ENCODE measurements at places on chromosomes 2 and 18.
A peak's percentile ranks its signal among the peaks of the same experiment; 100 is the strongest.

GRCh38 chr2:95359031-95359430 lies 43.5 kb upstream of the FAHD2A start:
- peak; percentile 56 for DNase-seq

DNA sequence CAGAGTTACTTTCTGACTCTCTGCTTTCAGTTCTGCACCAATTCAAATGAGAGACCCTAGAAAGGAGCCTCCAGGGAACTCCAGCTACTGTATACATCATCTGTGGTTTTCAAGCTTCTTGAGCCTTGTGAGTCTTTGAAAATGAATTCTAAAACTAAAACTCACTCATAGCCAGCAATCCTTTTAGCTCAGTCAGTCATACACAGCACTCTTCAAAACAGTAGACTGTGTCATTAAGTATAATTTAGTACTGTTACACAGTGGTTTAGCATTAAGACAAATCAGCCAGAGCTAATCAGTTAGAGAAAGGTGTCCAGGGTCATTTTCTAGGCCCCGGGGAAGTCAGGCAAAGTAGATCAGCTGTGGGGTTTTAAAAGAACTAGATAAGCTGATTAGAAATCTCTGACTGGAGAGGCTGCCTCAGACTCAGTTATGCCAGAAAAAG lies 322.1 kb upstream of the THUMPD2 start:
- DNase-seq, result peak; percentile 86

DNA sequence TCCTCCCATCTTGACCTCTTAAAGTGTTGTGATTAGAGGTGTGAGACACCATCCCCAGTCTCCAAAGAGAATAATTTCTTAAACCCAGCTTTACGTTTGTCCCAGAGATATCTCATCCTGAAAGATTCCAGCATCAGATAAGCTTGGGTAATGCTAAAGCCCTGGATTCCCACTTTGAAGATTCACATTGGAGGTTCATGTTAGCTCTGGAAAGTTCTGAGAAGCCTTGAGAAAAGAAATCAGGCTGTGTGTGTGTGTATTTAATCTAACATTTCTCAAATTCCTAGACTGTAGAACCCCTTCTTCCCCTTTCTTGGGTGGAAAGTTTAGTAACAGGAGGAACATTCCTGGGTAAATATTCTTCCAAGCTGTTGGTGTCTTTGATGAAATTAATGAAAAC lies 18.0 kb downstream of the ZNF532 start:
- DNase-seq, result no peak

DNA sequence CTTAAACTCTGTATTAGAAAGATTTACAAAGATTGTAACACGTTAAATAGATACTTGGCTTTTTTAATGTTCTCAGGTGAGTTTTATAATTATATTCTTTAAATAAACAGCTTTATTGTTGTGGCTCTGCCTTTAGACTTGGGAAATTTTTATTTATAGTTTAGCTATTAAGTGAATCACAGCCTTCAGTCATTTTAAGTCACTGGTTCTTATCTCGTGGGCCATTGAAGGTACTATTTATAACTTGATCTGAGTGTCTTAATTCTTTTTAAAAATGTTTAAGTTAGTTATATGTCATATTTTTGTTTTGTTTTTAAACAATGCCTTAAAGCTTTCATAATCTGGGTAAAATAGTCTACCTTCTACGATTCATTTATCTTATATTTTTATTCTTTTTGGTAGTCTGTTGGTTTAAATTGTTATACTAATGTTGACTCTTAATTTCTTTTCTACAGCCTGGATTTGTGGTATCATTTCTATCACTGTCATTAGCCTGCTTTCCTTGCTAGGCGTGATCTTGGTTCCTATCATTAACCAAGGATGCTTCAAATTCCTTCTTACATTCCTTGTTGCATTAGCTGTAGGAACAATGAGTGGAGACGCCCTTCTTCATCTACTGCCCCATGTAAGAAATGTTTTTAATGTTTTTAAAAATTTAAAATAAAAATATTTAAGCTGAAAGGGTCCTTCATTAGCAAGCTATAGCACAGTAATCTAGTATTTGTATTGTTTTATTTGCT lies 49.3 kb downstream of the SLC39A10 start:
- DNase-seq, result peak; percentile 67

DNA sequence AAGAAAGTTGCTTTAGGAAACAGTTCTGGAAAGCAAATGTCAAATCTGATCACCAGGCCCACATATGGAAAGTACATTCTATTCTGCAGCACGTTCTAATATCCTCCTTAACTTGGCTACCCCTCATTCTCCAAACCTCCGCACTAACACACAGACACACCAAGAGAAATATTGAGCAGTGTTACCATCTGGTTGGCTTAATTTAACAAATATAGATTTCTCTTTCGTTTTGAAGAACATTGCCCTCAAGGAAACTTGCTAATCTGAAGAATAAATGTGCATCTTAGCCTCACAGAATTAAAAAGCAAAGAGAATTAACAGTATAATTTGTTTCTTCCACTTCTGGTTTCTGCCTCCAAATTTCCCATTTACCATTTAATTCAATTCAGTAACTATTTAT lies 72.8 kb upstream of the TTC39C start:
- DNase-seq, result no peak

- DNase-seq, result no peak
Observed at GRCh38 chr2:235810252-235810651, 316.4 kb downstream of the AGAP1 start.

DNA sequence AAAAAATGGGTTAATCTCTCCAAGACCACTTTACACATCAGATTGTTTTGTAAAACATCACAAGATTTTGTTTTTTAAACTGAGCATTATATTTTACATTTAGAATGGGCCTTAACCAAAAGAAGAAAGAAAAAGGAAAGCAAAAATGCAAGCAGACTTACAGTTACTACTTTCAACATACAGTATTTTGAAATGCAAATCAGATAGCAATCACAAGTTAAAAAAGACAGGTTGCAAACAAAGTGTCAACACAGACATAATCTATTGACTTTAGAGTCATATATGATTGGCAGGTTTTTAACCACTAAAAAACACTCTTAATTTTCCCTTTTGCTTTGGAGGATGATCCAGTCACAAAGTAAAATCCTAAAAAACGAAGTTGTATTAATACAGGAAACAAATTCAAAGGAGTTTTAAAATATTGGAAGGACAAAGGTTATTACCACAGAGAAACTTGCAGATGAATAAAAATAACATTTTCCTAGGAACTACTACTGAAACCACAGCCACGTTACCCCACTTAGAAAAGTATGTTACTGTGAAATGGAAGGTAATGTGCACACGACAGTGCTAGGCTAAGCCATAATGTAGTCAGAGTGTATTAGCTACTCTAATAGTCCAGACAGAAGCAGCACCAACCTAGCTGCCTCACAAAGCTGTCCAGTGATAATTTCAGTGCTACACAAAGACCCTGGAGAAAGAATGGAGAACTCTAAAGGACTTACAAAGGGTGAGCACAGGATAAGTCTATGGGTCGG lies 22.9 kb downstream of the DARS1 start:
- DNase-seq, result no peak

DNA sequence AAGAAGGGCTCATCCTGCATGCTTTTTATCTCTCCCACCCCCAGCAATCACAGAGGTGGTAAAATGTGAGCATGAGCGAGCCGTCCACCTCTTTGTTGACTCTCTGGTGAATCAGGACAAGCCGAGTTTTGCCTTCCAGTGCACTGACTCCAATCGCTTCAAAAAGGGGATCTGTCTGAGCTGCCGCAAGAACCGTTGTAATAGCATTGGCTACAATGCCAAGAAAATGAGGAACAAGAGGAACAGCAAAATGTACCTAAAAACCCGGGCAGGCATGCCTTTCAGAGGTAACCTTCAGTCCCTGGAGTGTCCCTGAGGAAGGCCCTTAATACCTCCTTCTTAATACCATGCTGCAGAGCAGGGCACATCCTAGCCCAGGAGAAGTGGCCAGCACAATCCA lies 19.5 kb downstream of the LIPG start:
- no peak for DNase-seq

GRCh38 chr2:180829836-180830235 lies 150.6 kb upstream of the UBE2E3 start:
- no peak for DNase-seq

DNA sequence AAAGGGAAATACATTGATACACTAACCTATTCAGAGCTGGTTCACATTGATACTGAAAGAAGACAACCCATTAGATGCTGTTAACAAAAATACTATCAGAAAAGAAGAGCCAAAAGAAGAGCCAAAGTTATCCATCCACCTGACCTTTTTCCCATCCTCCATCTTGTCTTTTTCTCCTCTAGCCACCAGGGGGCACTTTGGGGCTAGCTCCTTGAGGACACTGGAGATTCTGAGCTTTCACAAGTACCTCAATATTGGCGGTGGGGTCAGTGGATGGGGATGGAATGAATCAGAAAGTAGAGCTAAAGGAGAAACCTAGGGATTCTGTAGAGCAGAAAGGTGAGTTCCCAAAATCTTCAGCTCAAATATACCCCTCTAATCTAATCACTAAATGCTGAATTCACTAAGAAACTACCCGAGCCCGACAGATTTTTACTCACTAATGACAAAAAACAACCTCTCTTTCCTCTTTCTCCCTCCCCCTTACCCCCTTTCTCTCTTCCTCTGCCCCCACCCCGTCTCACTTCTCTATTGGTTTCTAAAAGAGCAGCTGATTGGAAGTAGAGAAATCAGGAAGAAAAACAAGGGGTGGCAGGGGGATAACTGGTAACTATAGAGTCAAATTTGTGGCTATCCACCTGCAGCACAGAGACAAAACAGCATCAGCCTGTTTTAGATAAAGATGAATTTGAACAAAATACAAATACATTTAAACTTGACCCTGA lies 203.3 kb downstream of the TCF4 start:
- DNase-seq, result peak; percentile 62

DNA sequence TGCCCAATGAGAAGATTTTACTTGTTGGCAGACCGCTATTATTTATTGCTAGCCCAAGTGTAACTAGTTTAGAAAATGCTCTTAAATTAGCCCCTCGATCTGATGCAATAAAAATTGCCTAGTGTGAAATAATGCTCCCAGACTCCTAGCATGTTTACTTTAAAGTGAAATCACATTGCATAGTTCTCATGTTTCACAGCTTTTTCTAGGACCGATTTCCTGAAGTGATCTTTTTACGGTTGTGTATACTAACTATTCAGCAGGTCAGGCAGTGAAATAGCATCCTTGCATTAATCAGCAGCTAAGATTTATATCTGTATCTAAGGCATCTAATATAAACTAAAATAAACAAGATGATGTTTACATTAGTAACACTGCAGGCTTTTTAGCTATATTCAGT lies 52.4 kb downstream of the PMS1 start:
- DNase-seq, result peak; percentile 93

DNA sequence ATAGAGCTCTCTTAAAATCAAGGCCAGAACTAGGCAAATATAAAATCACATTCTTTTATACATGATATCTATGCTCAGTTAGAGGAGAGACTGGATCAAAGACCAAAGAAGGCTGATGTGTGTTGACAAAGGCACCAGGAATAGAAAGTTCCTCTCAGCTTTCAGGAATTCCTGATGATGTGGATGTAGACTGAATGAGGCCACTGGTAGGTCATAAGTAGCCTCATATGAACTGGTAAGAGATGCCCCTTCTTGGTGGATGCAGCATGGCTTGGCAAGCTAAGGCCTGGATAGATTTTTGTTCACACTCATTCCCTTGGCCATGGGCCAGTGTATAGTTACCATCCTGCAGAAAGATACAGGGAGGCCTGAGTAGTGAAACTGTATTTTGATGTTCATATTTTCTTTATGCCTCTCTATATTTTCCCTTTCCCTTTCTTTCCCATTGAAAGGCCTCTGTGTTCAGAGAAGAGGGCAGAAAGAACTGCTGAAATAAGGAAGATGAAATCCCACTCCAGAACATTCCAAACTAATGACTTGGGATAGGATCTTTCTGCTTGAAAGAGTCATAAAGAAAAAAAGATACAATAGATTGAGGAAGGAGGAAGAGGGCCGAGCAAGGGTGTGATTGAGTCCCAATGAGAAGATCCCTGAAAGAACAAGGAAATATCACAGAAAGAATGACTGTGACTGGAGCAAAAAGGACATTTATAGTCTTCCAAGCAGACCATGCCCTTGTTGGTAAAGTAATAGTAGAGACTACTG lies 2182.7 kb upstream of the PIK3C3 start:
- peak; percentile 44 for DNase-seq

GRCh38 chr2:238238766-238239542 lies 884 bp downstream of the HES6 start:
- DNase-seq, result no peak

GRCh38 chr2:9307535-9307934 lies 100.9 kb downstream of the ASAP2 start:
- DNase-seq, result no peak

DNA sequence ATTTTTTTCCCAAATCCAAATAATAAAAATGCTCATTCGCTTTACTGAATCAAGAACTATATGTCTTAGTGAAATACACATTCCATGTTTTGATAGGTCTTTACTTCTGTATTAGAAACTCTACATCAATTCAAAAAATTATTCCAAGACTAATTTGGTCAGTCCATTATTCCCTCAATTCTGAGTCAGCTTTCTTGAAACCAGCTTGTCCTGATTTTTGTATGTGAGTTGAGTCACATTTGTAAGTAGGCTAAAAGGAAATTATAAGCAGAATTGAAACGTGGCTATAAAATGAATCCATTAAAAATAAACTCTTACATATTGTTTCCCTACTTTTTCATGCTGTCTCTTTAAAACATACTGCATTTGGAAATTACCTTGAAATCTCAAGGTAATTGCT lies 113.0 kb downstream of the DNER start:
- peak; percentile 13 for DNase-seq

DNA sequence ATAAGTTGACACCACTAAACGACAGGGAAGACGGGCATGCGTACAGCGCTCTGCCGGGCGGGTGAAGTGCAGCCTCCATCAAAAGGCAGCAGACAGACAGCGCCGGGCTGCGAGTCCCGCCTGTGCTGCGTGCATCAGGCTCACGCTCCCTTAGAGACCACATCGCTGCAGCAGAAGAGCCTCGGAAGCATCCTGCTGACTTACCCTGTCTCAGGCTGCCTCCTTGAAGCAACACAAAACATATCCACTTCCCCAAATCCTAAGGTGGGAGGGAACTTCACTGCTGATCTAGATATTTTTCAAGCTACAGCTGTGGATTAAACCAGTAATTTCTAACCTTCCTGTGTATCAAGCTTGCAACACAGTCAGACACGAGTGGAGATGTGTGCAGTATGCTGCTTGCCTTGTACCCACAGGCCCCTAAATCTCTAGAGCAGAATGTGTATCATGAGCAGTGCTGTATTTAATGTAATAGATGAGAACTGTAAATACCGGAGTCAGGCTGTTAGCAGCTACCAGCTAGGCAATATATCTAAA lies 6.4 kb downstream of the MYT1L start:
- no peak for DNase-seq

GRCh38 chr2:109005686-109006204 lies 16.7 kb upstream of the EDAR start:
- no peak for DNase-seq

DNA sequence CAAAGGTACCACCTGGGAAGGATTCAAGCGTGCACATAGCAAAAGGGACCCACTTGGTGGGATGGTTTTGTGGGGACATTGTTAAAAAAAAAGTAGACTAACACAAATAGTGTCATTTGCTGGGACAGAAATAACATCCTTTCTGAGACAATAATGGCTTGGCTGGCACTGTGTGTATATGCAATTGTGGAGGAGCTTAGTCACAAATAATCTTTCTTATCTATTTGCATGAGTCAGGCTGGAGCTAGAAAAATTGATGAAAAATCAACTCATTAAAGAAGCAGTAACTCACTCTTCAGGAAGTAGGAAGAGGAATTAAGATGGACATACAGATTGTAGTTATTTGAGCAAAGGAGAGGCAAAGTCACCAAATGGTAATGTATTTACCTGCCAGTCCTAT lies 29.5 kb upstream of the ITGB6 start:
- DNase-seq, result peak; percentile 84

GRCh38 chr2:218291318-218292047 lies 820 bp downstream of the TMBIM1 start:
- DNase-seq, result no peak

Data from iris pigment epithelial cell (primary cell).